ENCODE measurements at places on chromosomes 3 and 15. TPM values are rescaled to one million over a fixed set of nuclear protein-coding genes. Genes with fewer than 3 reads are reported as not detected.

The PAQR5 gene
- polyA plus RNA-seq, result not detected

The ROBO2 gene
- 55.5 TPM for polyA plus RNA-seq

The SEMA6D gene
- 108 TPM for polyA plus RNA-seq

The CIP2A gene
- 32.0 TPM for polyA plus RNA-seq

The CAPN3 gene
- polyA plus RNA-seq, result 1.5 TPM

The NAALADL2 gene
- 2.2 TPM for polyA plus RNA-seq

The CELSR3 gene
- 65.5 TPM for polyA plus RNA-seq

The ZNF660 gene
- 8.1 TPM for polyA plus RNA-seq

The XXYLT1 gene
- 25.4 TPM for polyA plus RNA-seq

The FEZF2 gene
- polyA plus RNA-seq, result not detected

The CEMIP gene
- polyA plus RNA-seq, result 0.04 TPM

The WDR93 gene
- not detected for polyA plus RNA-seq

The DAZL gene
- 0.20 TPM for polyA plus RNA-seq

The CERS3 gene
- 0.27 TPM for polyA plus RNA-seq

The ARL14 gene
- polyA plus RNA-seq, result not detected

The TF gene
- polyA plus RNA-seq, result 0.24 TPM

The CCR8 gene
- not detected for polyA plus RNA-seq

The SENP2 gene
- 40.1 TPM for polyA plus RNA-seq

The EFCAB12 gene
- polyA plus RNA-seq, result 0.32 TPM

The IL17RE gene
- not detected for polyA plus RNA-seq

The INTS14 gene
- polyA plus RNA-seq, result 51.0 TPM

The ITIH3 gene
- polyA plus RNA-seq, result not detected

The PPP1R14D gene
- polyA plus RNA-seq, result not detected

The ARPIN gene
- 3.5 TPM for polyA plus RNA-seq

The ARID3B gene
- 12.8 TPM for polyA plus RNA-seq

The FSD2 gene
- not detected for polyA plus RNA-seq

The CDHR4 gene
- polyA plus RNA-seq, result not detected

The MFGE8 gene
- polyA plus RNA-seq, result 4.1 TPM

The CCR2 gene
- polyA plus RNA-seq, result not detected

The ISL2 gene
- polyA plus RNA-seq, result not detected
